Progenitor cell of endocrine pancreas (in vitro differentiated cells): ENCODE measurements at places on chromosomes 7 and 10.

GRCh38 chr10:103692952-103693811, 162.2 kb downstream of the SH3PXD2A start:
- no peak for DNase-seq

DNA sequence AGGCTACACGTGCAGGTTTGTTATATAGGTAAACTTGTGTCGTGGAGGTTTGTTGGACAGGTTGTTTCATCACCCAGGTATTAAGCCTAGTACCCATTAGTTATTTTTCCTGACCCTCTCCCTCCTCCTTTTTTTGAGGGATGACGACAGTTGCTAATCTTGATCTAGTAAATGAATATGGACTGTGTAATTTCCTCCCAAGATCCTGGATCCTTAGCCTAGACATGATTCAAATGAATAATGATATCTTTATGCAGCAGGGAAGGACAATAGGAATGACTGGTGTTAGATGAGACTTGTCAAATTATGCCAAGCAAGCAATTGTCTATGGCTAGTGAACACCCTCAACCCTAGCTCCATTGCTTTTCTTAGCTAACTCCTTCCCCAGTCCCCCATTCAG, 156.2 kb downstream of the PLPP4 start:
- no peak for DNase-seq

- DNase-seq, result no peak
Observed at GRCh38 chr10:92550924-92551323, 23.0 kb downstream of the IDE start.

DNA sequence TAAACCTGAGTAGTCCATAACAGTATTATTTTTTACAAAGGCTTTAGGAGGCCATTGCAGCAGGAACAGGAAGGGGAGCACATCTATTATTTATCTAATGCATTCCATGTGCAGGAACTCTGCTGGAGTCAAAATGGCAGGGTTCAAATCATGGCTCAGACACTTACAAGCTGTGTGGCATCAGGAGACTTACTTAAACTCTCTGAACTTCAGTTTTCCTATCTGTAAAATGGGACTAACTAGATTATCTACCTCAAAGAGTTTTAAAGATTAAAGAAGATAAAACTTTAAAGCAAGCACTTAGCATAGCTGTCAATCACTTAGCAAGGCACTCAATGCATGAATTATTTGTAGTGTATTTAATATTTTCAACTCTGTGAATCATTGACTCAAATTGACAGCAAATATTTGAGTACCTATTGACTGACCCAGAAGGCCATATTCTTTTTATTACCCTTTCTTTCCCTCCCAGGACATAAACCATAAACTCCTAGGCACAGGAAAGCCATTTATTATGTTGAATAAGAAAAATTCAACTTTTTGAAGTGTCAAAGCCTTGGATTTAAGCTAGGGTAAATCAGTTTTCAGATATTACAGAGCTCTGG, 115.8 kb upstream of the FAM204A start:
- DNase-seq, result no peak

DNA sequence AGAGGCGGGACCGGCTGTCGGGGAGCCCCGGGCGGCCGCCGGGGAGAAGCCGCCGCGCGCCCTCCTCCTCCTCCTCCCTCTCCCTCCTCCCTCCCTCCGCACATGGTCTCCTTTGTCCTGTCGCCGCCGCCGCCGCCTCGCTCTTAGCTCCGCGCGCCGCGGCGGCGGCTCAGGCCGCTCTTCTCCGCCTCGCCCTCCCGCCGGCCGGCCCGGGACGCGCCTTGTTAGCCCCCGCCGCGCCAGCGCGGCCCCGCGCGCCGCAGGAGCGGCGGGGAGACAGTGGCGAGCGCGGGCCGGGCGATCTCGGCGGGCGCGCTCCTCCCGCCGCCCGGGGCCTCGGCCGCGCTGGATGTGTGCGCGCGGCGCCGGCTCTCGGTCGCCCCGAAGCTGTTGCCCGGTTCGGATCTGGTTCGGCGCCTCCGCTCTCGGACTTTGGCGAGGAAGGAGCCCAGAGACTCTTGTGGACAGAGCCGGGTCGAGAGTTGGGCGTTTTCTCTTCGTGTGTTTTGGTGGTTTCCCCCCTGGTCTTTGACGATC, 437.4 kb upstream of the GALNT17 start:
- DNase-seq, result peak; percentile 31

GRCh38 chr10:123229927-123230630, 75.9 kb downstream of the BUB3 start:
- no peak for DNase-seq

DNA sequence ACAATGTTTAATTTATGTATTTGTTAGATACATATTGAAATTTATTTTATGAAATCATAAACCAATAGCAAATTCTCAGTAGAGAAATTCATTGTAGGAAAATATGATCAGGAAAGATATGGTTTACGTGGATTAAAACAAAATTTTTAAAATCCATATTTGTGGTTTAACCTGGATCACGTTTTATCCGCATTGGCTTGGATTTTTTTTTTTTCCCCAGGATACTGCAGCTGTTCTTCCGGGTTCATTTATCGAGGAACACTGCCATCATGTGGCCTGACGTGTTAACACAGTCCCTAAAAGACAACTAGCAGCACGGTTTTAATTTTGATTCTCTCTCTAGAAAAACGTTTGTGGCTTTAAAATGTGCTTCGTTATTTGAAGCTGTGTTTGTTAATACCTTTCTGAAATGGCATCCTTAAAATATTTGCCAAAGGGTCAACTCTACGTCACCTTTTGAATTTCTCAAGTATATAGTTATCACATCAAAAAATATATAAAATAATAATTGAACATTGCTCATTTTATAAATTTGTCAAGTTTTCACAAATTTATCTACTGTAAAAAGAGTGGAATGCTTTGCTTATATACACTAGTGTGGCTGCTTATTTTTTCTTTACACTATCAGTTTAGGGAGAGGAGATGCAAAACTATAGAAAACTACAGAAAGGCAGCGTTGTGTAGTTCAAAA, 8.7 kb upstream of the ASB4 start:
- DNase-seq, result no peak

GRCh38 chr7:132891554-132891953, 190.3 kb downstream of the CHCHD3 start:
- DNase-seq, result no peak

DNA sequence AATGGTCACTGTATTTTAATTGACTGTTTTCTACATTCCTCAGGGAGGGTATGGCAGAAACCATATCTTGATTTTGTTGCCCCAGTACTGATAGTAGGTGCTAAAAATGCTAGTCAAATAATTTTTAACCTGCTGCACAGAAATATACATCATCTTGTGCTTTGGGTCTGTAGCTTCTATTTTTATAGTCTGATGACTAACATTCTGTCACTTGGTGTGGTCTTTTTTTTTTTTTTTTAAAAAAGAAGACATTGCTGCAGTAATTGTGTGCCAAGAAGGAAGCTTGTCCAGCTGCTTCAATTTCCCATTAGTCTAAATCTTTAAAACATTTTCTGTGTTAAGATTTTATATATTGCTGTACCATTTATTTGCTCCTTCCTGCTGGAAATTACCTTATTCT, 83.6 kb downstream of the ICA1 start:
- DNase-seq, result no peak
